ENCODE measurements at places on chromosomes 2 and 18.
A peak's percentile ranks its signal among the peaks of the same experiment; 100 is the strongest.

GRCh38 chr2:232203166-232203891 lies 175.2 kb upstream of the ALPP start:
- DNase-seq = no peak

DNA sequence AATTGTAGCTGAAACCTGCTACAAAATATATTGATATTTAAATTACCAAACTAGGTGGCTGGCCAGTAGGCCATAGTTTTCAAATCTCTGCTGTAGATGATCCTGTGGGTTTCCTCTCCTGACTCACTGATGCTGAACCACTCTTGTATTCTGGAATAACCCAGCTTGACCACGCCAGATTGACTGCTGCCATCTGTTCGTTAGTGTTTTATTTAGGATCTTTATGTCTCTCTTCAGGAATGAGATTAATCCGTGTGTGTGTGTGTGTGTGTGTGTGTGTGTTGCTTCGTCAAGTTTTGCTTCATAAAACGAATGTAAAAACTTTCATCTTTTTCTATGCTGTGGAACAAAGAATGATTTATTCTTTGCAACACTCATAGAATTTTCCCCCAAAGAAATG lies 187.1 kb downstream of the DYSF start:
- no peak for DNase-seq

GRCh38 chr2:175926272-175926671 lies 75.8 kb downstream of the LNPK start:
- no peak for DNase-seq

- DNase-seq = no peak
Observed at GRCh38 chr2:100460904-100461530, 9.3 kb upstream of the NMS start.

DNA sequence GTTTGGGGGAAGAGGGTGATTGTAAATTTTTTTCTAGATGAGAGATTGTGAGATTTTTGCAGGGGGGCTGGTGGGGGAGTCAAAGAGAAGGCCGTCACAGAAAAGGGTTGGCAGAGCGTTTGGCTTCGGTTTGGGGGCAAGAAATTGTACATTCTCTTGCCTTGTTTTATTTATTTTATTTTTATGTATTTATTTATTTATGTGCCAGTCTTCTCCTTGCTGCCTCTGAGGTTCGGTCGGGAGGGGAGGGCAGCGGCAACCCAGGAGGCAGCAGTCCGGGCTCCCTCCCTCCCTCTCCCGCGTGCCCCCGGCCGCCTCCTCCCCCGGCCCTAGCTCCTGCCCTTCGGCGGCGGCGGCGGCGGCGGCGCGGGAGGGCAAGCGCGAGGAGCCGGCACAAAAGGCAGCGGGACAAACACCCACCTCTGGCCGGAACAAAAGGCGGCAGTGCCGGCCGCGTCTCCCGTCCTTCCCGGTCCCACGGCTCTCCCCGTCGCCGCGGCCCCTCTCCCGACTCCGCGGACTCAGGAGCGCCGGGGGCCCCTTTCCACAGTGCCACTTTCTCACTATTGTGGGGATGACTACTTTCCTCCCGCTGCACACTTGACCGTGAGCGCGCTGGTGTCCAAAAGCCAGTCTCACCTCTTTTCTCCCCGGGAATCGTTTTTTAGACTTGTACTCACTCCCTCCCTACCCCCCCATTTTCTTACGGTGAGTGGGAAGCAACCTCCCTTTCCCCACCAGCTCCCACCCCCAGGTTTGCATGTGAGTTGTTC lies 1.2 kb downstream of the BCL11A start:
- DNase-seq = no peak

- DNase-seq = peak; percentile 45
Observed at GRCh38 chr2:145752091-145752806, 1232.3 kb upstream of the ZEB2 start.

DNA sequence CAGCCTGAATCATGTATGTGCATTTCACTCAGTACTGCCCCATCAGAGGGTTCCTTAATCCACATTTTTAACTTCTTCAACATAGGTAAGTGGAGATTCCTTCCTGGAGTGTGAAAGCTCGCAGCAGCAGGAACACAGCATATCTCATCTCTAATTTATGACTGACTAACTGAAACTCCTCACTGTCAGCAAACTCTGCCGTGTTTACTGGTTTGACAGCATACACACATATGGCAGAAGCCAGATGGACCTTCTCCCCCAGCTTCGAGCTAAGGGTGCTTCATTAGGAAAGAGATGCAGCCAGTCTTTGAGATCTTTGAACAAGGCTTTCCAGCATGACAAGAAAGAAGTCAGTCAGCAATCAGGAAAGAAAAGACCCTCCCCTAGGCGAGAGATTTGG lies 200.3 kb upstream of the ACVR2A start:
- no peak for DNase-seq

DNA sequence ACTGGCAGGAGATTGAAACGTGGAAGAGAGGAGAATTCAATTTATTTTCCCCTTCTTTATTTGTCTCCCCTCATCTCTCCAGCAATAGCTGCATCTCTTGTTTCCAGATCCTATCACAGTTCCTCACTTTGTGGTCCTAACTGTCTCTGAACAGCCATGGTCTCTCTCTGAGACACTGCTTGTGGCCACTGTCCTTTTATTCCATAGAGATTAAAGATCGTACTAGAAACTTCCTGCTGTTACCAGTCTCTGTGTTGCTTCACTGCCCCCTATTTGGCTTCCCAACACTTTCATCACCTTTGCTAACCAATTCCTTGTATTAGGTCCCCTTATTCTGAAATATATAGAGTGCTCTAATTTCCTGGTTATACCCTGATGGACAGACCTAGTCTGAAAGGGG lies 48.9 kb upstream of the CAVIN2 start:
- no peak for DNase-seq

GRCh38 chr18:34493566-34494358 lies 216.3 kb upstream of the DTNA start:
- DNase-seq = no peak

DNA sequence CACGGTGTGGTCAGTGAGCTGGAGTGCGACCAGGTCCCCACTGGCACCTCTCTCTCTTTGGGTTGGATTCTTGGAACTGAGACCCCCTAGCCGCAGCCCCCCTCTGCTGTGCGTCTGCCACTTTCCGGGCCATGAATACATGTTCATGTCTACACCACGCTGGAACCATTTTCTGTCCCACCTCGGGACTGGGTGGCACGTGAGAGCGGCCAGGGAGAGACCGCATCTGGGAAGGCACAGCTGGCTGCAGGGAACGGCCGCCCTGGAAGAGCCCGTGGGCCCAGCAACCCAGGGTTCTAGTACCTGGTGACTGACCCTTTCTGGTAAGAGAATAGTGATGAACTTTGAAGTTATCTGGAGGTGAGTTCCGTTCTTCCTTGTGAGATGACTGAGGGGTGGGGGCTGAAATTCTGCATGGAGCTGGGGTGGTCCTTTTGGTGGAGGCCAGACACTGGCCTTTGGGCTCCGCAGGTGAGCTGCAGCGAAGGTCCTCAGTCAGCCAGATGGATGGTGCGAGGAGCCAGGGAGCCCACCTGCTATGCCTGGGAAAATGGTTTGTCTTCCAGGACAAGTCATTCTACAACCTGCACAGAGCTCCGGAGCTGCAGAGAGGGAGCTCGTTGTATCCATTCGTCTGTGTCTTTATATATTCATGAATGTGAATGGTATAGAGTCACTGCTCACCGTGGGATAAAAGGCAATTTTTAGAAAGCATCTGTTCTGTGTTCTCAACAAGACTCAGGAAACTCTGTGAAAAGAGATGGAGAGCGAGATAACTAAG lies 223.5 kb downstream of the NDUFA10 start:
- no peak for DNase-seq

GRCh38 chr2:181911830-181912229 lies 20.3 kb downstream of the ITPRID2 start:
- no peak for DNase-seq

DNA sequence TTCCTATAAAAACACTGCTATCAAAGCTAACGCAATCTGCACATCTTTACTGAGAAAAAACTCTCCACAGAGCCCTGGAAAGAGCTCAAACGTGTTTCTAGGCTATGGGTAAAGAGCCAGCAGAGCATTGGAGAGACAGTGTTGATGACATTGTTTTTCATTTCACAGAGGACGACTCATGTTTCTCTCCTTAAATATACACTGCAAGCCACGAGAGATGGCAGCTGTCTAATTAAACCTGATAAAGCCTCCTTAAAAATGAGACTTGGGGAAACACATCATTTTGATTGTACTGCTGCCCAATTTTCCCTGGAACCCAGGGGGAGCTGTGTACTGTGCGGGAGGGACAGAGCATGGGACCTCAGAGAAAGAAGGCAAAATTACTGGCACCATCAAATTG lies 294.3 kb upstream of the SETBP1 start:
- DNase-seq = no peak

- DNase-seq = no peak
Observed at GRCh38 chr2:41947701-41948396, 100.0 kb upstream of the PKDCC start.

- no peak for DNase-seq
Observed at GRCh38 chr2:27408601-27409320, 630 bp downstream of the PPM1G start.

DNA sequence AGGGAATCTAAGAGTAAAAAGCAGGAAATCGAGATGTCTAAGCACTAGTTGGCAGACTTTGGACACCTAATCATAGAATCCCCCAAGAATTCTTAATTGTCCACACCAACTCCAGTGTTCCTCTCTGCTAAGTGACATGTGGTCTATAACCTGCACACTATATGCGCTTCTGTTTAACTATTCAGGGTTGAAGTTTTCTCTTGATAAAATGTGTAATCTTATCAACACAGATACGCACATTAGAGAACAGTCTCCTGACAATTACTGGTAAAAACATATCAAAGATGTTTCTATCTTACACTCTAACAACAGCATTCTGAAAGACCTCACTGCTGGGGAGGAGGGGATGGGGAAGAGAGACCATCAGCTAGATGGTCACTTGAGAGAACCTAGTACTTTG lies 3.9 kb downstream of the ABCB11 start:
- no peak for DNase-seq

- DNase-seq = peak; percentile 5
Observed at GRCh38 chr2:953975-954686, 3.5 kb downstream of the SNTG2 start.

DNA sequence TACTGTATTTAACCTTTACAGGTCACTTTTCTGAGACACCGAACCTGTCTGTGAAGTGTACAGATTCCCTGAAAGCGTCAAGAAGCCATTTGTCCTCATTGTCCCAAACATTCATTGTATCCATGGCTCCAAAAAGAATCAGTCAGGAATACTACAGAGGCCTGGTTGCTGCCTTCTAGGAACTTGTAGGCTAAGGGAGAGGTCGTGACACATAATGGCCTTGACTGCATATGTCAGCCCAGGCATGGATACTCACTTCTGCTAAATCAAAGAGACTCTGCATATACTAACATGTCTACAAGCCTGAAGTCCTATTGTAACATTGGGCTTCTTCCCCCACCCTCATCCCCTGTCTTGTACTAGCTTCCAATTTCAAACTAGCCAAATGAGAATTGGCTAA lies 40.2 kb downstream of the ONECUT2 start:
- no peak for DNase-seq

GRCh38 chr18:8705238-8705960 lies at the start of gene MTCL1:
Gene MTCL1 (plus strand): TSS chr18:8705556. CDS start chr18:8705661, 105 bp downstream.
- no peak for DNase-seq

DNA sequence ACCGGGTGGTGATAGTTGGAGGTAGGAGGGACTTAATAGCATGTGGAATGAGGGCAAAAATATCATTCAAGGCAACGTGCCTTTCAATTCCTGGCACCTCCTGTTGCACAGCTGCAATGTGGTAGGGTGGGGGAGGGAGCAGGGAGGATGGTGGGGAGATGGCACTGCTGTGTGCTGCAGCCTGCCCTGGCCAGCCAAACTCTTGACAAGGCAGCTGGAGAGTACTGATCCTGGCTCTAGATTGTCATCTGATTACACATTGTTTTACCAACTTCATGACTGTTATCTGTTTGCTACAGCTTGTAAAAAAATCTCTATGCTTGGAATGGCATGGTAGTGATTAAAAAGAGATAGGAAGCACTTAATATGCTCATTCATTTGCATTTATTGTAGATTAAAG lies 47.7 kb downstream of the PLCL1 start:
- no peak for DNase-seq

- no peak for DNase-seq
Observed at GRCh38 chr18:48612917-48613316, 74.1 kb downstream of the CTIF start.

DNA sequence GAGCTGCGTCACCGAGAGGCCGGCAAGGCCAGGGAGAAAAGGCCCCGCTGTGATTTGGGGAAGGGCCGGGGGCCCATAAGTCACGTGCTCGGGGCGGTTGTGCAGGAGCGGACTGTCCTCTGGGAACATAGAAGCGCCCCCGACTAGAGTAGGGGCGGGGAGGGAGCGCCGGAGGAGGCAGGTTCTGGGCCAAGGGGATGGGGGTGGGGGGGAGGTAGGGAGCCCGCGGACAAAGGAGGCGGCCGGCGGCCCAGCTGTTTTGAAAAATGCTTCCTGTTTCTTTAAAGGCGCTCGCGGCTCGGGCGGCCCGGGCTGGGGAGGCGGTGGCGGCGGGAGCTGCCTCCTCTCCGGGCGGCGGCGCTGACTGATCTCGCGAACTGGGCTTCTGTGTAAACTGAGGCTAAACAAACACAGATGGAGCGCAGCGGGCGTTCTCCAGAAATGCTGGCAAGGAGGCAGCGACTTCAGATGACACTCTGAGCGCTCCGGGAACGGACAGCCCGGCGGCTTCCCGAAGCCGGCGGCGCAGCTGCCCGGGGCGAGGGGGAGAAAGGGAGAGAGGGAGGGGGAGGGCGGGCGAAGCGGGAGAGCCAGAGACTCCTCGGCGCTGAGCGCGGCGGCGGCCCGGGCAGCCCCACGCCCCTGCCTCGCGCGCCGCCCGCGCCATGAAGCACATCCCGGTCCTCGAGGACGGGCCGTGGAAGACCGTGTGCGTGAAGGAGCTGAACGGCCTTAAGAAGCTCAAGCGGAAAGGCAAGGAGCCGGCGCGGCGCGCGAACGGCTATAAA lies at the start of gene ATOH8:
ATOH8 (plus strand) TSS at position 467 of the 788 bp plus-strand sequence; CDS start at position 666, 199 bp downstream.
- no peak for DNase-seq

DNA sequence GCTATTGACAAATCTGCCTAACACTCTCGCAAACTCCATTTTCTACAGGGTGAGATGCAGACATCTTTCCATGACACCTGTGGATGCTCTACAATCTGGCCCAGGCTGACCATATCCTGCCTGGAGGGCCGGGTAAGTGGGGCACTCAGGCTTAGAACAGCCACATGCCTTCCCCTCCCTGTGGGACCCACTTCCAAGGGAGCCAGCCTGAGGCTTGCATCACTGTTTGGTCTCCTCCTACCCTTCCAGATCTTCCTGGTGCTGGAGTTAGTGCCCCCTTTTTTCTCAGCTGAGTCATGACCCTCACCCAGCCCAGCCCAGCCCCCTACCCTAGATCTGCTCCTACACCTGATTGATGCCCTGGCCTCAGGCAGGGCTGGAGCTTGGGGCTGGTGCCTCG lies 150.2 kb upstream of the MSH6 start:
- DNase-seq = no peak

GRCh38 chr18:77119101-77119850 lies 13.3 kb downstream of the MBP start:
- DNase-seq = no peak

All from HFF-Myc (cell line).